ENCODE measurements at places on chromosomes 7 and 10. TPM values are rescaled to one million over a fixed set of nuclear protein-coding genes. Genes with fewer than 3 reads are reported as not detected.
A peak's percentile ranks its signal among the peaks of the same experiment; 100 is the strongest.

DNA sequence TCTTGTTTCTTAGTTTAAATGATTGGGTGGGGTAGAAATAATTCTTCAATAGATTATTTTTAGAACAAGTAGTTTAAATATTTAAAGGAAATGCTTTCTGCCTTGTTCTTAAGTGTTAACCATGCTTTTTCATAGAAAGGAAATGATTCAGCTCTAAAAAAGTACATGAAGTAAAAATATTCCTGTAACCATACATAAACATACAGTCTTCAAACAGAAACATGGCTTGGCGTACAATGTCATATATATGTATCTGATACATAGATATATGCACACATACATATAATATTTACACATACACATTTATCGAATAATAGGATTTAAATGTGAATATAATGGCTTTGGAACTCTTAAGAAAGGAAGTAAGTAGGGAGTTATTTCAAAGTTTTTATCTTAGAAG, 84.4 kb downstream of the RUNDC3B start:
- H3K4me1 ChIP-seq: no peaks in the 10 kb centered on the region
- H3K36me3 ChIP-seq: no peaks in the 10 kb centered on the region
- H3K27ac ChIP-seq: no peak overlapping the region
- no peak overlapping the region for H3K4me3 ChIP-seq

DNA sequence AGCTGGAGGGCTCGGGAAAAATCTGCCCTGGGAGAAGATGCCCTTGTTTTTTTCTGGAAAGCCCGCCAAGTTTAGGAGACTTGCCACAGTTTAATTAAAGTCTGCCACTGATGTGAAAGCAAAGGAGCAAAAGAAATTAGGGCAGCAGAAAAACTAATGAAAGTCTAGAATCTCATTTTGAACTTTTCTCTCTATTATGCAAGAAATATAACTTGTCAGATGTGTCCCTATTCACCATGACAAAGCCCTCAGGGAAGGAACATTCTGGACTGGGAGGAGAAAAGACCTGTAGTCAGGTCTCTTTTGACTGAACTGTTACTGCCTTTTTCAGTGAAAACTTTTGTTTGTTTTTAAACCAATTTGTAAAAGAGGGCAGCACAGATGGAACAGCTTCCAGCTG, 715.5 kb downstream of the SORCS3 start:
- no peak for DNase-seq
- no peaks in the 10 kb centered on the region for H3K36me3 ChIP-seq
- no peak overlapping the region for H3K4me3 ChIP-seq
- no peaks in the 10 kb centered on the region for H3K4me1 ChIP-seq
- no peaks in the 10 kb centered on the region for H3K27me3 ChIP-seq

DNA sequence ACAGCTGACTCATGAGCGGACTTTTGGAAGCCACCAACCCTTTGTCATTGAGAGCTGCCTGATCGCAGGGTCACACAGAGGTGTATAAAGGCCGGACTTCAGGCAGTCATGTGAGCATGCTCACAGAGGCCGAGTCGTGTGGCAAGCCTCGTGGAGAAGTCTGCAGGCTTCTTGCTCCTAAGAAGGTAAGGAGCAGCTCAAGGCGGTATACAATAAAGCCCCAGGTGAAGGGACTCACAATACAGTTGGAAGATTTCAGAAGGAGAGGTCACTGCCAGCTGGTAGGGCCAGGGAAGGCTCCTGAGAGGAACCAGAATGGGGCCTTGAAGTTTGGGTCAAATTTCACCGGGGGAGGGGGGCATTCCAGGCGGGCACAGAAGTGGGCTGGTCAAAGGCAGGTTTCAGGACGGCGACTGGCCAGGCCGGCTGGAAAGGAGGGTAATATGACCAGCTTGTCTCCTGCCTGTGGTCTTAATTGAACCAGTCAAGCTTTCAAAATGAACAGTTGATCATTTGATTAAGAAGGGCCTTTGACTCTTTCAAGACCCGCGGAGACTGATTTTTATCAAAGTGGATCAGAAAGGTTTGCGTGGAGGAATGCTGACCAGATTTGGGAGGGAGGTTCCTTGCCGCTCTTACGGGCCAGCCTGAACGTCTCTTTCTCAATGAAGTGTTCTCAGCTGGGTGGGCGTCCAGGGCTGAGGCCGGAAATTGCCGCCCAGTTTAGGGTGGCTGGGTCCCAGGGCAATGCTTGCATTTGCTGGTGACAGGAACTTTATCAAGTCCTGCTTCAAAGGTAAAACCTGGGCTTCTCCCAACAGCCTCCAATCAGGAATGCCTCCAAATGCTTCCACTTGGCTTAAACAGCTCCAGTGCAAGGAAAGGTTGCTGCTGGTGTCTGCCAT, 178.6 kb downstream of the EMX2 start:
- DNase-seq: peak; percentile 8
- no peaks in the 10 kb centered on the region for H3K36me3 ChIP-seq
- H3K4me3 ChIP-seq: no peak overlapping the region
- H3K27ac ChIP-seq: no peak overlapping the region
- no peaks in the 10 kb centered on the region for H3K4me1 ChIP-seq
- H3K27me3 ChIP-seq: peaks cover 5% of the 10 kb centered on the region

DNA sequence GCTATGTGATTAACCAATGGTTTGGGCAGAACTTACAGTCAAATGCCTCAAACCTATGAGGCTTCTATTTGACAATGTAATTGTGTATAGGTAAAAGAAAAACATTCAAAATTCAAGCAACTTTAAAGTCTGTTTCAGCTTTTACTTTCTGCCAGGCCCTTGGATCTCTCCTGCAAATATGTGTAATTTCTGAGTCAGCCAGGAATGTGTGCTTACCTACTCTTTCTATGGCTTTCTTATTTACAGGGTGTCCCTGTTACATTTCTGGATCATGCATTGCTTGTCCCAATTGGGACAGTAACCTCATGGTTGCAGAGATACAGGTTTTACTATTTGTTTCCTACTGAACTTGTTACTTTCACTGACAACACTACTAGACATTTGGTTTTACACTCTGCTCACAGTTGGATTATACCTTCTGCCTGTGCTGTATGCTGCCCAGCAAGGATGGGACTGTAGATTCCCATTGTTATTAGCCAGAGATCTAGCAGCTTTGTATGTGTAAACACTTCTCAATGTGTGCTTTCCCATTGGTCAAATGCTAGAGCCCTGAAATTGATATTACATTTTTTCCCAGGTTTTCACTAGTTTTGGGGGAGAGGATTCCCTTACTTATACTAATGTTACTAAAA, 355.3 kb downstream of the ARL4A start:
- H3K4me1 ChIP-seq: no peaks in the 10 kb centered on the region
- H3K4me3 ChIP-seq: no peak overlapping the region
- H3K27ac ChIP-seq: peak overlapping the region; percentile 24
- peak; percentile 8 for DNase-seq
- no peaks in the 10 kb centered on the region for H3K36me3 ChIP-seq

- no peak overlapping the region for H3K27ac ChIP-seq
- no peak overlapping the region for H3K4me3 ChIP-seq
- H3K27me3 ChIP-seq: peaks cover 3% of the 10 kb centered on the region
- DNase-seq: no peak
- H3K4me1 ChIP-seq: peaks cover 2% of the 10 kb centered on the region
These were observed 30.8 kb upstream of the KNDC1 start for GRCh38 chr10:133129071-133129858.

GRCh38 chr7:135799881-135800280, 51.3 kb upstream of the FAM180A start:
- no peaks in the 10 kb centered on the region for H3K27me3 ChIP-seq
- H3K4me1 ChIP-seq: peaks cover 16% of the 10 kb centered on the region
- H3K36me3 ChIP-seq: no peaks in the 10 kb centered on the region
- DNase-seq: no peak
- H3K4me3 ChIP-seq: no peak overlapping the region

- DNase-seq: no peak
- H3K36me3 ChIP-seq: no peaks in the 10 kb centered on the region
- peak overlapping the region; percentile 57 for H3K27ac ChIP-seq
- no peaks in the 10 kb centered on the region for H3K27me3 ChIP-seq
- H3K4me3 ChIP-seq: no peak overlapping the region
These were observed 92.3 kb downstream of the RNF216 start for GRCh38 chr7:5689118-5689517.

GRCh38 chr10:61589547-61590243, 73.0 kb upstream of the CABCOCO1 start:
- no peak overlapping the region for H3K4me3 ChIP-seq
- H3K27ac ChIP-seq: no peak overlapping the region
- no peaks in the 10 kb centered on the region for H3K27me3 ChIP-seq
- H3K36me3 ChIP-seq: no peaks in the 10 kb centered on the region
- DNase-seq: no peak

GRCh38 chr10:107553470-107553869, 389.0 kb upstream of the SORCS1 start:
- no peak overlapping the region for H3K27ac ChIP-seq
- no peaks in the 10 kb centered on the region for H3K27me3 ChIP-seq
- DNase-seq: no peak
- no peaks in the 10 kb centered on the region for H3K36me3 ChIP-seq
- H3K4me1 ChIP-seq: no peaks in the 10 kb centered on the region

- no peak for DNase-seq
- H3K4me1 ChIP-seq: peaks cover 10% of the 10 kb centered on the region
- H3K4me3 ChIP-seq: no peak overlapping the region
- H3K36me3 ChIP-seq: peaks cover 6% of the 10 kb centered on the region
These were observed 16.8 kb downstream of the CALU start for GRCh38 chr7:128755819-128756476.

DNA sequence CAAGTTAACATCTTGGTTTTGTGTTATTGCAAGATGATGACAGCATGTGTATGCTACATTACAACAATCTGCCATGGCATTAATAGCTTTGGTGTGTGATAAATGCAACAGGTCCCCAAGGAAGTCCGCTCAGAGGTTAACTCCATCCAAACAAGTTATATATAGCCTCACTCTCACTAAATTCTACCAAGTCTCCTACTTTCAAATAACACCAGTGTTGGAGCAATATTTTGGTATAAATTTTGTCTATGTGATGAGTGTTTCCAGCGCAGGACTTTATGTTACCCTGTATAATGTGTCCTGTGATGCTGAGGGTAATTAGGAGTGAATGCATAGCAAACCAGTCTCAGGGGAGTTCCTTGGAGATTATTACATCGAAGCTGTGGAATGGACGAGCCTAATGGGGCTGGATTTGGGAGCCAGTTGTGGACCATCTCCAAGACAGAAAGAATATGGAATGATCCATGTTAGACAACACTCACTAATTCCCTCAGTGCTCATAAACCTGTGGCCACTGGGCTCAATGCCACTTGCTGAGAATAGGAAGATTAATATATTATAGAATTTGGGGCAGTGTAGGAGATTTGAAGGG, 127.6 kb upstream of the CXCL12 start:
- peak; percentile 20 for DNase-seq
- H3K27me3 ChIP-seq: no peaks in the 10 kb centered on the region
- H3K4me1 ChIP-seq: peaks cover 5% of the 10 kb centered on the region

GRCh38 chr10:58515291-58515941, 2.7 kb downstream of the BICC1 start:
- H3K36me3 ChIP-seq: no peaks in the 10 kb centered on the region
- H3K27ac ChIP-seq: no peak overlapping the region
- H3K27me3 ChIP-seq: no peaks in the 10 kb centered on the region
- peaks cover 9% of the 10 kb centered on the region for H3K4me1 ChIP-seq

- no peak overlapping the region for H3K27ac ChIP-seq
- DNase-seq: no peak
- H3K27me3 ChIP-seq: no peaks in the 10 kb centered on the region
- H3K4me3 ChIP-seq: no peak overlapping the region
- no peaks in the 10 kb centered on the region for H3K36me3 ChIP-seq
These were observed 45.1 kb downstream of the DPY19L1 start for GRCh38 chr7:34991938-34992840.

- H3K27me3 ChIP-seq: no peaks in the 10 kb centered on the region
- no peaks in the 10 kb centered on the region for H3K36me3 ChIP-seq
- no peak overlapping the region for H3K27ac ChIP-seq
These were observed 113.6 kb downstream of the TBXAS1 start for GRCh38 chr7:139942636-139943035.

GRCh38 chr7:26367219-26367711, 75.6 kb downstream of the SNX10 start:
- H3K27ac ChIP-seq: no peak overlapping the region
- DNase-seq: no peak
- no peaks in the 10 kb centered on the region for H3K36me3 ChIP-seq
- no peaks in the 10 kb centered on the region for H3K4me1 ChIP-seq
- H3K4me3 ChIP-seq: no peak overlapping the region
- no peaks in the 10 kb centered on the region for H3K27me3 ChIP-seq

- peak overlapping the region; percentile 56 for H3K27ac ChIP-seq
- H3K36me3 ChIP-seq: no peaks in the 10 kb centered on the region
- H3K4me3 ChIP-seq: no peak overlapping the region
- H3K4me1 ChIP-seq: peaks cover 14% of the 10 kb centered on the region
- no peaks in the 10 kb centered on the region for H3K27me3 ChIP-seq
- no peak for DNase-seq
These were observed 246.1 kb downstream of the REEP3 start for GRCh38 chr10:63767138-63767801.

- H3K4me3 ChIP-seq: no peak overlapping the region
- no peak overlapping the region for H3K27ac ChIP-seq
- H3K36me3 ChIP-seq: no peaks in the 10 kb centered on the region
- peak; percentile 37 for DNase-seq
- H3K4me1 ChIP-seq: peaks cover 8% of the 10 kb centered on the region
These were observed 198.1 kb upstream of the LYZL2 start for GRCh38 chr10:30827531-30828120.

GRCh38 chr7:116232920-116233319, 22.6 kb downstream of the TES start:
- no peaks in the 10 kb centered on the region for H3K27me3 ChIP-seq
- H3K27ac ChIP-seq: peak overlapping the region; percentile 7
- DNase-seq: no peak

DNA sequence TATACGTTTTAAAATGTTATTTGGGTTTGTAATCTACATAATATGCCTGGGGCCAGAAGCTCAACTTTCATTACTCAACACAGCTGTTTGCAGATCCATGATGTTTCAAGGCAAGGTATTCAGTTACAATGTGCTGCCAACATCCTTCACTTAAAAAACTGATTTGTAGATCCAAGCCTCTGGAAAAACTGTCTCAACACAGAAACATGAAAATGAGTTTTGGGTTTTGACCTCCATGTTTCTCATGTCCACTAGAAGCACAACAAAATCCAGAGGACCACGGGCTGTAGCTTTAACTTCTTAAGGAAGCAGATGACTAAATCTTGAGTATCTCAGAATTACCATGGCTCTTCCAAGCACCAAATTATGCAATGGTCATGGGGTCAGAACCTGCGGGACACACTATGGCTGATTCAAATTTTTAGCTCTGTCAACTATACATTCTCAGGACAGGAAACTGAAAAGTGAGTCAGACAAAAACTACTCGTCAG, 247.1 kb upstream of the GRB10 start:
- H3K27me3 ChIP-seq: no peaks in the 10 kb centered on the region
- no peaks in the 10 kb centered on the region for H3K36me3 ChIP-seq
- no peak overlapping the region for H3K27ac ChIP-seq
- no peak overlapping the region for H3K4me3 ChIP-seq
- H3K4me1 ChIP-seq: peaks cover 13% of the 10 kb centered on the region

Gene GCK
- 2.5 TPM for total RNA-seq

Gene SLC39A12
- not detected for total RNA-seq

Gene NANOS1
- 4.5 TPM for total RNA-seq

Gene PPP2R2D
- total RNA-seq: 38.0 TPM

Gene AP4M1
- 13.0 TPM for total RNA-seq

Gene FGL2
- 0.80 TPM for total RNA-seq

Gene AGAP5
- total RNA-seq: 5.5 TPM

Gene MUC12
- total RNA-seq: 8.5 TPM

Gene PLCE1
- 10.8 TPM for total RNA-seq

Gene FAM25G
- total RNA-seq: not detected

Gene NKX1-2
- 2.0 TPM for total RNA-seq

Gene SRGN
- total RNA-seq: 0.68 TPM

Gene GTF2IRD1
- 27.8 TPM for total RNA-seq

Gene TMEM213
- total RNA-seq: 0.03 TPM

Gene H2BK1
- not detected for total RNA-seq

Gene CDC14C
- 0.23 TPM for total RNA-seq

Gene UNCX
- total RNA-seq: not detected
